ENCODE measurements at places on chromosomes 5 and 9.

DNA sequence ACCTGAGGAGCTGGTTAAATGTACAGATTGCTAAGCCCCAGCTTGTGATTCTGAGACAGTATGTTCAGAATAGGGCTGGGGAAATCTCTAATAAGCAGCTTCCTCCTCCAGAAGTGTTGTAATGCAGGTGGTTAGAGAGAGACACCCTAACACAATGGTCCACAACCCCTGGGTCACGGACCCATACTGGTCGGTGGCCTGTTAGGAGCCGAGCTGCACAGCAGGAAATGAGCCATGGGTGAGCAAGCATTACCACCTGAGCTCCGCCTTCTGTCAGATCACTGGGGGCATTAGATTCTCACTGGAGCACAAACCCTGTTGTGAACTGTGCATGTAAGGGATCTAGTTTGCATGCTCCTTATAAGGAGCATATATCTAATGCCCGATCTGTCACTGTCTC is 61.8 kb downstream of the SLC36A1 start:
- no peak for DNase-seq

GRCh38 chr9:109956717-109957440 is 176.9 kb downstream of the PALM2AKAP2 start:
- DNase-seq, result no peak

- DNase-seq, result peak; percentile 42
These were observed 62.7 kb upstream of the ZNF354A start for GRCh38 chr5:178793151-178793550.

DNA sequence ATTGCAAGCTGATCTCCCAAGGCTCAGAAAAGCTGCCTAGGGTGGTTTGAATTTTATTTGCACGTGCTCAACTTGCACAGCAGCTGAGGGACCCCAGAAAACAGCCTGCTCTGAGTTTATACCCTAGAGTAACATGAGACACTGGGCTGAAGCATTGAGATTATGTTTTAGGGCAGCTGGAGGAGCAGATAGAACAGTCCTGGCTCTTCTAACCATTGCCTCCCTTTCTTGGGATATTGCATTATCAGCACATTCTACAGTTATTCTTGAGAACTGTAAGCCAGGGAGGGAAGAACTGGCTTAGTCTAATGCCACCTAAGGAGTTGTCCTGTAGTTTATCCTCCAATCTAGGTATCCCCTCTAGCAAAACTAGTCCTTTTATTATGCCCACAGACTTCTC is 10.3 kb downstream of the SMC2 start:
- no peak for DNase-seq

GRCh38 chr5:114305402-114306207 is 56.3 kb upstream of the KCNN2 start:
- no peak for DNase-seq
